ENCODE measurements at places on chromosomes 5 and 9.
A peak's percentile ranks its signal among the peaks of the same experiment; 100 is the strongest.

- ATAC-seq, result no peak
These were observed 51.3 kb upstream of the PRLR start for GRCh38 chr5:35281613-35282012.

GRCh38 chr9:74083681-74084433 is 413.3 kb upstream of the RORB start:
- no peak for ATAC-seq

DNA sequence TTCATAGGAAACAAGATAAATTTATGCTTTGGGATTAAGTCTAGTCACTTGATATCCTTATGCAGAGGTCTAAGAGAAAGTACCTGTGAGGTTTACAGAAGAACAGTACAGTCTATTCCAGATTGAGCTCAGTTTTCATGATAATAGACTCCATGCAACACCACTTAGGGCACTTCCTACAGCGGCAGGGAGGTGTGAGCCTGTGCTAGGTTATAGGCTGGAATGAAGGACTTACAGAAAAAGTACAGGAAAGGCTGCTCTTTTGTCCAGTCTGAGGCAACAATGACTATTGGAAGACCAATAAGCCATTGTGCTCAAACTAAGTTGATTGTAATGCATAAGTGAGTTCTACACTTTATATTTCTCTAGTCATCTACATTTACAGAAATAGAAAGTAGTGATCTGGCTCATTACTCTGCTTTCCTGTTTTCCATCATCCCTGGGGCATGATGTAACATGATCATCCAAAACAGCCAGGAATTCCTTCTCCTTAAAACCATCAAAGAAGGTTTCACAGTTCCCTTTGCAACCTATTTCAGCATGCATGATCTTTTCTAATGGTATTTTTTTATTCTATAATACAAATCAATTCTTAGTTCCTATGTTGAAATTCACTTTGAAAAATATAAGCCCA is 322.8 kb downstream of the SLF1 start:
- peak; percentile 59 for ATAC-seq

- ATAC-seq, result peak; percentile 87
These were observed 48.6 kb downstream of the CARTPT start for GRCh38 chr5:71767661-71768060.

- ATAC-seq, result no peak
These were observed 3.3 kb upstream of the VLDLR start for GRCh38 chr9:2618289-2618688.

DNA sequence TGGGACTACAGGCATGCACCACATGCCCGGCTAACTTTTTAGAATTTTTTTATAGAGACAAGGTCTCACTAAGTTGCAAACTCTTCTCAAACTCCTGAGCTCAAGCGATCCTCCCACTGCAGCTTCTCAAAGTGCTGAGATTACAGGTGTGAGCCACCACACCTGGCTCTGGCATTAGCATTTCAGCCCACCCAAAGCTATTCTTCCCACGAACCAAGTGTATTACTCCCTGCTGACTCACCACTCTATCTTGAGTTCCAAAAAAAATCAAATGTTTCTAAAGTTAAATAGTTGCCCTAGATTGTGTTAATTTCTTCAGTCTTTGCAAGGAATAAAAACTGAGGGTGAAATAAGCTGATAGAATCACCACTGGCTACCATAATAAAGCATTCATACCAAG is 205.5 kb downstream of the ARRDC3 start:
- no peak for ATAC-seq

DNA sequence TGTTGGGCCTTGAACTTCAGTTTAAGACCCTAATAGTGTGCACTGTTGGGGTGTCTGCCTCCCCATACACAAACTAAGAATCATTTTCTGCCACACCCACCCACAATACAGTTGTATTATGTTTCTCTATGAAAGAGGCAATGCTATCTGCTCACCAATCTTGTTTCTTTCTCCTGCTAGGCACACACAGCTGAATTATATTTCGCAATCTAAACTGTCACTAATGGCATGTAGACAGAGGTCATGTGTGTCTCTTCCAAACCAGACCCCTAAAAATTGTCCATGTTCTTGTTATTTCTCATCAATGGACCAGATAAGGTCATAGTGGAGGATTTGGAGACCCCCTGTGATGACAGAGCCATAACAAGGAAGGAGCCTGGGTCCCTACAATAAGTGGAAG is 57.3 kb downstream of the RIGI start:
- no peak for ATAC-seq

DNA sequence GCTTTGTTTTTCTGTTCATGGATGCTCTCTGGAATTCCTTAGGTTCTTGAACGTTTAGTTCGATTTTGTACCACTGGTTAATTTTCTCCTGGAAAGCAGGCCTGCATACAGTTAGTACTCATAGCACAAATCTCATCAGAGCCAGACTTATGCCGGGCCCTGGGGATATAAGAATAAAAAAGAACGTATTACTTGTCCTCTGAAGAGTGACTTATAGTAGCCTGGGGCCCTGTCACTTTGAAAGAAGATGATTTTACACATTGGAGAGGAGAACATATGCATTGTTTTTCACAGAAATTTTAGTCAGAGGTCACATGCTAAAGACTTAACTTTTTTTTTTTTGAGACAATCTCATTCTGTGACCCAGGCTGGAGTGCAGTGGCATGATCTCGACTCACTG is 50.3 kb downstream of the ZNF462 start:
- no peak for ATAC-seq

- ATAC-seq, result no peak
These were observed 42.4 kb downstream of the CPLANE1 start for GRCh38 chr5:37206736-37207135.

- ATAC-seq, result peak; percentile 47
These were observed 62.8 kb downstream of the SV2C start for GRCh38 chr5:76145945-76146344.

DNA sequence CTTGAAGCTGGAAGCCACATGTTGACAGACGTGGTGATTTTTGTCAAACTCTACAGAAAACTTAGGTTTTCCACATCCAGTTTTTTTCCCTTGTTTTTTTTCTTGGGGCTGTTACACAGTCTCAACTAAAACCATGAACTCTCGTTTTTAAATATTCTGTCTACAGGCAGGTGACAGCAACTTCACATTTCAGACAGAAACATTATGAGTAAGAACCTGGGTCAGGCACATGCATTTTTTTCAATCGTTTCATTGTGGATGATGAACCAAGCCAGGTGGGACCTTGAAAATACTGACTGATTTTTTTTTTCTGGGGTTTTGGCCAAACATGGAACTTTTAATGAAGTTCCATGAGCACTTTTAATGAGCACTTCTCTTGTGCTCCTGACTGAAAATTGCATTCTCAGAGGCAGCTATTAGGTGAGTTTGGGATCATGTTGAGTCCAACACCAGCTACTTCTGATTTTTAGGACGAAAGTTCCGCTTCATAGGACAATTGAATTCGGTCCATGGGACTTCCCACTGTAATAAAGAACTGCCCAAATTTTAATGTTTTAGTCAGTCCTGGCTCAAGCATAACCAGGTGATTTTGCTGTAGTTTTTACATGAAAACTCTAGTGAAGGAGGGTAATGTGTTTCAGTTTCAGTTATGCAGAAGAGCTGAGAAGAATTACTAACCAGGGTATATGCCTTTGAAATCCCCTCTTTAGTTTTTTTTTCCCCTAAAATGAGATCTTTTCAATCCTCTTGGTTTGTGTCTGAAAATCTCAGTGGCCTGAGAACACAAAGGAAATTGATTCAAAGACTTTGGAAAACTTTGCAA is 93.2 kb upstream of the ADAMTS16 start:
- ATAC-seq, result no peak

DNA sequence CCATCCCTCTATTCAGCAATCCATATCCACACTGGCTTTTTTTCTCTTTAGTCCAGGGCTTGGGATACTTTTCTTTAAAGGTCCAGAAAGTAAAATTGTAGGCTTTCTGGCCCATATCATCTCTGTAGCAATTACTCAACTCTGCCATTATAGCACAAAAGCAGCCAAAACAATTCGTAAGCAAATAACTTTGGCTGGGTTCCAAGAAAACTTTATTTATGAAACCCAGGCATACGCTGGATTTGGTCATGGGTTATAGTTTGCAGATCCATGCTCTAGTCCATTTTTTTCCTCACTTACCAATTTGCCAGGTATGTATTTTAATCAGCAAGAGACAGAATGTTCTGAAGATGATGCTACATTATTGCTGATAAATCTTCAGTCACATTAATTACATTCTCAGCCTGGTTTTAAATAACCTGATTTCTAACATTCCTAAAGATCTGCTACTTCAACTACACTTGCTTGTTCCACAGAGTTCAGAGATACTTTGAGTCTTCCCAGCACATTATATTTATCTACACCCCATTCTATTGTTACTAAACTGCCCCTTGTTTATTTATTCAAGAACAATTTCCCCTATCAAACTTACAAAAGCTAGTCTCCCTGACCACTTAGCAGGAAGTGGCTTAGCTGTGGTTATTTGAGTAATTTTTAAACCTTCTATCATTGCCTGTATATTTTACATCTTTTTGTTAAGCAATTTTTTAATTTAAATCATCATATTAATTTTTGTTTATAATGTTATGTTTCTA is 161.0 kb downstream of the ISL1 start:
- no peak for ATAC-seq
